IMR-90 (cell line): ENCODE measurements at places on chromosomes 1 and 21. TPM values are rescaled to one million over a fixed set of nuclear protein-coding genes. Genes with fewer than 3 reads are reported as not detected.
A peak's percentile ranks its signal among the peaks of the same experiment; 100 is the strongest.

CFHR4 gene
- total RNA-seq = not detected in 2 replicates

DMBX1 gene
- total RNA-seq = not detected in 2 replicates

SERPINC1 gene
- not detected in 2 replicates for total RNA-seq

COL24A1 gene
- 1.4 and 2.5 TPM in 2 replicates for total RNA-seq

AVPR1B gene
- not detected in 2 replicates for total RNA-seq

OR2T33 gene
- not detected in 2 replicates for total RNA-seq

CCDC30 gene
- total RNA-seq = under 0.01 and 0.18 TPM in 2 replicates

- peaks cover 32% of the 10 kb centered on the region for H3K27me3 ChIP-seq
- no peaks in the 10 kb centered on the region for H3K36me3 ChIP-seq
- no peak overlapping the region for H3K4me3 ChIP-seq
- H3K4me1 ChIP-seq = no peaks in the 10 kb centered on the region
- no peak overlapping the region for H3K27ac ChIP-seq
Measured at GRCh38 chr1:204994086-204994862, 48.7 kb upstream of the CNTN2 start.

DNA sequence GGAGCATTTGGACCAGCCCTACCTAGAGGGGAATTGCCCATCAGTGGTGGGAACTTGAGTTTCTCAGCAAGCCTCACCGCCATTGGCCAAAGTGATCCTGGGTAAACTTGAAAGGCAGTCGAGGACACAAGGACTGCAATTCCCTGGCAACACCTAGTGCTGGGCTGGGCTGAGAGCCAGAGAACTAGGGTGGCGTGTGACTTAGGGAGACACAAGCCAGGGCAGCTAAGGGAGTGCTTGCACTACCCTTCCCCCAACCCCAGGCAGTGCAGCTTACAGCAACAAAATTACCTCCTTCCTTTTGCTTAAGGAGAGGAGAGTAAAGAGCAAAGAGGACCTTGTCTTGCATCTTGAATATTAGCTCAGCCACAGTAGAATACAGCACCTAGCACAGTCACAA, 176.9 kb upstream of the PRMT6 start:
- H3K4me1 ChIP-seq = no peaks in the 10 kb centered on the region
- H3K4me3 ChIP-seq = no peak overlapping the region

- H3K4me1 ChIP-seq = no peaks in the 10 kb centered on the region
- no peaks in the 10 kb centered on the region for H3K36me3 ChIP-seq
- H3K27ac ChIP-seq = no peak overlapping the region
- no peaks in the 10 kb centered on the region for H3K27me3 ChIP-seq
Measured at GRCh38 chr21:21384977-21385376, 386.8 kb downstream of the NCAM2 start.

GRCh38 chr1:94859174-94859573, 39.0 kb downstream of the SLC44A3 start:
- H3K27ac ChIP-seq = no peak overlapping the region
- H3K4me1 ChIP-seq = peaks cover 16% of the 10 kb centered on the region
- H3K36me3 ChIP-seq = no peaks in the 10 kb centered on the region
- H3K27me3 ChIP-seq = no peaks in the 10 kb centered on the region

DNA sequence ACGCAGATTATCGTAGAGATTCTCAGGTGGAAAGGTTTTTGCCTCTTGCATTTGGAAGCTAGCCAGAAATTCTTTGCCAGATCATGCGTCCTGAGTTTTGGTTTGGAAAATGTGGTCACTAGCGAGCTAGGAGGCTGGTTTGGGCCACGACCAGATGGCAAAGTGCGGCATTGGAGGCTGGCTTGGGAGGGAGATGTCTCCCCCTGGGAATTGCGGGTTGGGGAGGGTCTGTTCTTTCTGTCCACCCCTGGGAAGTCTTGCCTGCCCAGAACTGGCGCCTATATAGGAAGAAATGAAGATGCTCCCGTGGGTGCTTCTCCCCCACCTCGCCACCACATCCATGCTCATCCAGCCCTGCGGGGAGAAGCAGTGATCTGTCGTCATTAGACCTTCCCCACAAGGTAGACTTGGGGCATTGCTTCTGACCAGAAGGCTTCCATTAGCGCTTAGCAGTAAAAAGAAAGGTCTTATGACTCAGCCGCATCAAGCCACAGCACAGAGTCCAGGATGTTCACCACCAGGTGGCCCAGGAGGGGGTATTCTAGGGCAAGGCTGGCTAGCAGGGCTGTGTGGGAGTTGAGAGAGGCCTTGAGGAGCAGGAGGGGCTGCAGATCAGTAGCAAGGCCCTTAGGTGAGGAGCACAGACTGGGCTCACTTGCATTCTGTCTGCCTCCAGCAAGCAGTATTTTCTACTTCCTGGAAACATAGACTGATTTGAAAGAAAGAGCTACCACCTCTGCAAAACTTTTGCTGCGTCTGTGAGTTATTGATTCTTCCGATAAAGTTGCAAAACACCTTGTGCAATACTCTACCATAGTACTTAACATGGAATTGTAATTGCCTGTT, 1.5 kb upstream of the PTP4A2 start:
- H3K27me3 ChIP-seq = no peaks in the 10 kb centered on the region
- H3K36me3 ChIP-seq = no peaks in the 10 kb centered on the region
- H3K4me3 ChIP-seq = no peak overlapping the region
- peak overlapping the region; percentile 43 for H3K27ac ChIP-seq
- peaks cover 24% of the 10 kb centered on the region for H3K4me1 ChIP-seq

GRCh38 chr1:213621077-213621476, 366.7 kb upstream of the PROX1 start:
- no peaks in the 10 kb centered on the region for H3K4me1 ChIP-seq
- H3K27ac ChIP-seq = no peak overlapping the region
- no peaks in the 10 kb centered on the region for H3K27me3 ChIP-seq
- H3K36me3 ChIP-seq = no peaks in the 10 kb centered on the region
- no peak overlapping the region for H3K4me3 ChIP-seq

DNA sequence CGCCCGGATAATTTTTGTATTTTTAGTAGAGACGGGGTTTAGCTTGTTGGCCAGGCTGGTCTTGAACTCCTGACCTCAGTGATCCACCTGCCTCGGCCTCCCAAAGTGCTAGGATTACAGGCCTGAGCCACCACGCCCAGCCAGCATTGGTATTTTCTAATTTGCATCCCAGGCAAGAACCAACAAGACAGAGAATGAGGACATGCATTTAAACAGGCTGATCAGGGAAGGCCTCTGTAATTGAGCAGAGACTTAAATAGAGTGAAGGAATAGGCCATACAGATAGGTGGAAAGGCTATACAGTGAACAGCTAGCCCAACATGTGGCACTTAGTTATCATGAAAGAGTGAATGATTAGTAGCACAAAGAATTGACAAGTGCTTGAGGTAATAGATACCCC, 230.4 kb downstream of the SLC35F3 start:
- H3K36me3 ChIP-seq = no peaks in the 10 kb centered on the region
- H3K4me3 ChIP-seq = no peak overlapping the region
- no peaks in the 10 kb centered on the region; the same call in 1 of the 2 replicates for H3K4me1 ChIP-seq
- no peak overlapping the region for H3K27ac ChIP-seq
- no peak for DNase-seq

DNA sequence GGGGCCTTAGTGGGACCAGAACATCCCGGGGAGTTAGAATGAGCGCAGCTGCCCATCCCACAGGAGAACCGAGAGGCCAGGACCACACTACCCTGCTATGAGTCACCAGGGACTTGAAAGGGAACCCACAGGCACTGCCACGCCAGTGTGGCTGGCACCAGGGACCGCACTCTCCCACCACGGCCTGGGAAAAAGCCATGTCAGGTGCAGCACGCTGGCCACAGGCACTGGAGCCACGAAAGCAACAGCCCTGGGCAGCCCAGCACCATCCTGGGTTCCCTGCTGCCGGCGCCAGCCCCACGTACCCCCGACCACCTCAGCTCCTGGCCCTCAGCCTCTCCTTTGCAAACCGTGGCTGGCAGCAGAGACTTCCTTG, 14.1 kb upstream of the TMEM240 start:
- H3K27me3 ChIP-seq = no peaks in the 10 kb centered on the region
- peaks cover 12% of the 10 kb centered on the region; the same call in 1 of the 2 replicates for H3K36me3 ChIP-seq
- H3K4me3 ChIP-seq = no peak overlapping the region
- DNase-seq = no peak

- H3K4me3 ChIP-seq = no peak overlapping the region
- peaks cover 36% of the 10 kb centered on the region for H3K4me1 ChIP-seq
- no peak overlapping the region for H3K27ac ChIP-seq
- no peaks in the 10 kb centered on the region for H3K27me3 ChIP-seq
- DNase-seq = no peak
- no peaks in the 10 kb centered on the region; the same call in 1 of the 2 replicates for H3K36me3 ChIP-seq
Measured at GRCh38 chr1:154418062-154418921, 13.1 kb downstream of the IL6R start.

DNA sequence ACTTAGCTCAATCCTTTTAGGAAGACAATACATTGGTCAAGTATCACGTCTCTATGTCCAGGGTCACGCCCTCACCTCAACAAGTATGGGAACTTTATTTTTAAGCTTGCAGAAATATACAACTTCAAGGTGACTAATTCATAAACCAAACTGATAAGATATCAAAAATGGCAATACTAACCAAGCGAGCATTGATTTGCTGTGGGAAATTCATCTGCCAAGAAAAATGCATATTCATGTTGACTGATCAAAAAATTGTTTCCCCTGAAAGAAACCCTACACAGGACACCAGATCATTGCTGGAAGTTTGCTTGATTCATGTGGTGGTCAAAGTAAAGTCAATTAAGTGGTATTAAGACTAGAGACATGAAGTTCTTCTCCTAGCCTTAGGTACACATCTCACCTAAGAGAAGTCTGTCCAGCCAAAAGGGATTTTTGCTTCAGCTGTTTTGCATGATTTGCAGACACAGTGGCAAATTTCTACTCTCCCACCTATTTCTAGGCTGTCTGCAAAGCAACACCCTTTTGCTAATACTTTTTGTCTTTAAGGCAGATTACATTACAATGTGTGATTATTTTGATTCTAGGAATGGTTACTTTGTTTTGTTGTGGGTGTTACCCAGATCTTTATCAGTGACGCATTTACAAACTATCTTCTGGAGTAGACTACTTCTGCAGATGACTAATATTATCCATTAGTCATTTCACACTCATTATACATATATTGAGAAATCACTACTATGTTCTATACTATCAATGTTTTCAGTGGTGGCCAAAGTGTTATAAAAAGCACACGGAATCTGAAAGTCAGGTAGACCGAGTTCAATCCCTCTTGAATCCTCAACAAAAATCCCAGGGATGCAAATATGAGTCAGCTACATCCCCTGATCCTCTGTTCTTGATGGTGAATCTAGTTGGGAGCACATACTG, 12.4 kb downstream of the SAMSN1 start:
- H3K27ac ChIP-seq = no peak overlapping the region
- no peaks in the 10 kb centered on the region for H3K27me3 ChIP-seq
- H3K4me3 ChIP-seq = no peak overlapping the region
- no peaks in the 10 kb centered on the region for H3K4me1 ChIP-seq

GRCh38 chr1:171480035-171480434, 5.3 kb upstream of the PRRC2C start:
- H3K36me3 ChIP-seq = no peaks in the 10 kb centered on the region
- no peak overlapping the region for H3K27ac ChIP-seq
- no peak for DNase-seq
- no peaks in the 10 kb centered on the region for H3K4me1 ChIP-seq
- H3K4me3 ChIP-seq = no peak overlapping the region

GRCh38 chr1:25615172-25615541, 1.4 kb upstream of the MAN1C1 start:
- H3K27ac ChIP-seq = no peak overlapping the region
- no peak overlapping the region for H3K4me3 ChIP-seq
- no peak for DNase-seq
- no peaks in the 10 kb centered on the region for H3K36me3 ChIP-seq
- peaks cover 21% of the 10 kb centered on the region for H3K27me3 ChIP-seq

DNA sequence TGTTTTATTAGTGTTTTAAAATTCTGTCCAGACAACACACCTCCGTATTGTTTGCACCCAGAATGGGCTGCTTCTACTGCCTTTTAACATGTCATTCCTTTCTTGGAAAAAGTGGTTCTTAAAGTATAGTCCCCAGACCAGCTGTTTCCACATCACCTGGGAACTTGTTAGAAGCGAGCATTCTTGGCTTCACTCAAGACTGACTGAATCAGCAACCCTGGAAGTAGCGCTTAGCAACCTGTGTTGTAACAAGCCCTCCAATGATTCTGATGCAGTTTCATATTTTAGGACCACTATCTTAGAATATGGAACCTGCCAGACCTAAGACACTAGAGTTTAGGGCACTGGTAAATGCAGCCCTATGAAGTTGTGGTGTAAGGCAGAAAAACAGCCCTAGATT, 6.0 kb upstream of the PPIE start:
- H3K27me3 ChIP-seq = peaks cover 47% of the 10 kb centered on the region
- no peak overlapping the region for H3K27ac ChIP-seq
- no peaks in the 10 kb centered on the region for H3K36me3 ChIP-seq
- H3K4me3 ChIP-seq = no peak overlapping the region
- H3K4me1 ChIP-seq = no peaks in the 10 kb centered on the region

GRCh38 chr1:240691501-240691900, 79.5 kb upstream of the GREM2 start:
- peak; percentile 59 for DNase-seq
- no peaks in the 10 kb centered on the region; the same call in 1 of the 2 replicates for H3K27me3 ChIP-seq
- H3K27ac ChIP-seq = peak overlapping the region; percentile 13
- H3K4me3 ChIP-seq = no peak overlapping the region
- peaks cover 8% of the 10 kb centered on the region for H3K4me1 ChIP-seq
- no peaks in the 10 kb centered on the region for H3K36me3 ChIP-seq

- no peak overlapping the region for H3K27ac ChIP-seq
- no peak overlapping the region for H3K4me3 ChIP-seq
- no peaks in the 10 kb centered on the region for H3K36me3 ChIP-seq
- H3K27me3 ChIP-seq = peaks cover 16% of the 10 kb centered on the region
- DNase-seq = no peak
Measured at GRCh38 chr1:84888753-84889152, 4.3 kb downstream of the LPAR3 start.

- no peaks in the 10 kb centered on the region for H3K27me3 ChIP-seq
- no peaks in the 10 kb centered on the region; the same call in 1 of the 2 replicates for H3K4me1 ChIP-seq
- no peak overlapping the region for H3K27ac ChIP-seq
- no peak overlapping the region for H3K4me3 ChIP-seq
- H3K36me3 ChIP-seq = no peaks in the 10 kb centered on the region
- DNase-seq = no peak
Measured at GRCh38 chr1:173257805-173258204, 50.7 kb upstream of the TNFSF4 start.

GRCh38 chr1:37177230-37177864, 143.0 kb upstream of the GRIK3 start:
- no peaks in the 10 kb centered on the region for H3K4me1 ChIP-seq
- H3K36me3 ChIP-seq = no peaks in the 10 kb centered on the region
- H3K27me3 ChIP-seq = no peaks in the 10 kb centered on the region
- no peak overlapping the region for H3K27ac ChIP-seq
- no peak overlapping the region for H3K4me3 ChIP-seq

- peaks cover 7% of the 10 kb centered on the region for H3K27me3 ChIP-seq
- H3K4me3 ChIP-seq = no peak overlapping the region
- DNase-seq = no peak
- H3K36me3 ChIP-seq = no peaks in the 10 kb centered on the region
Measured at GRCh38 chr1:117586337-117586736, 19.5 kb upstream of the TENT5C start.
